ENCODE measurements at places on chromosomes 7 and 10. TPM values are rescaled to one million over a fixed set of nuclear protein-coding genes. Genes with fewer than 3 reads are reported as not detected.

The SH2B2 gene
- total RNA-seq, result 0.50 TPM

The CALML5 gene
- total RNA-seq, result not detected

The TEX36 gene
- not detected for total RNA-seq

The HTR5A gene
- total RNA-seq, result not detected

The PRSS37 gene
- not detected for total RNA-seq

The NKX6-2 gene
- not detected for total RNA-seq

The TFPI2 gene
- not detected for total RNA-seq

The PTPN20 gene
- 0.25 TPM for total RNA-seq

The FGFBP3 gene
- 1.4 TPM for total RNA-seq

The MYPN gene
- not detected for total RNA-seq

The C10orf67 gene
- total RNA-seq, result not detected

The PRLHR gene
- not detected for total RNA-seq

The MYO1G gene
- total RNA-seq, result 457 TPM

The DENND11 gene
- 24.0 TPM for total RNA-seq

The FAM25A gene
- total RNA-seq, result not detected

The CTNNA3 gene
- total RNA-seq, result 0.57 TPM

The FAM25C gene
- total RNA-seq, result not detected

The TMEM184A gene
- not detected for total RNA-seq

The AOAH gene
- total RNA-seq, result 13.3 TPM

The SYT15B gene
- 0.19 TPM for total RNA-seq

The FRMPD2 gene
- not detected for total RNA-seq
